ENCODE measurements at places on chromosomes 2 and 18.

DNA sequence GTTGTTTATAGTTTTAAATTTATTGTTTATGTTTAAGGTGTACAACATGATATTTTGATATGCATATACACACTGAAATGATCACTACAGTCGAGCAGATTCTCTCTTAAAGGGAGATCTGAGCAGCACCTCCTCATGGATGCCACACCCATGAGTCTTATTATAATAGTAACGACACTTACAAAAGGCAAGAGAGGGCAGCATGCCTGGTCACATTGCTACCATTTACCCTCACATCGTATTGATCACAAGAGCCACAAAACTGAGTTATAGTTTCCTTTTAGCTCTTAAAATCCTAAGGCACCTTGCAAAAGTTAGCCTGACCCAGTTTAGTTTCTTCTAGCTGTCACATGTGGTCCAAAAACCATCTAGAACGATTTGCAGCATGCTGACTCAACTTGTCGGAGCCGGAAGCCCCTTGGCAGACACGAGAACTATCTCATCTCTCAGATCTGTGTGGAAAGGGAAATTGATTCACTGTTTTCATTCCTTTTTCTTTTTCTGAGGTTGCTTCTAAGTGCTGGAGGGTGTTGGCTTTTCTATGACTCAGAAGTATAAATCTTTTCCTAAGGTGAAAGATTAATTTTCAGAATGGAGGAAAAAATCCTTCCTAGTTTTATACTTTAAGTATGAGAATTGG, 85.3 kb downstream of the CDC42EP3 start:
- DNase-seq: peak; percentile 78

DNA sequence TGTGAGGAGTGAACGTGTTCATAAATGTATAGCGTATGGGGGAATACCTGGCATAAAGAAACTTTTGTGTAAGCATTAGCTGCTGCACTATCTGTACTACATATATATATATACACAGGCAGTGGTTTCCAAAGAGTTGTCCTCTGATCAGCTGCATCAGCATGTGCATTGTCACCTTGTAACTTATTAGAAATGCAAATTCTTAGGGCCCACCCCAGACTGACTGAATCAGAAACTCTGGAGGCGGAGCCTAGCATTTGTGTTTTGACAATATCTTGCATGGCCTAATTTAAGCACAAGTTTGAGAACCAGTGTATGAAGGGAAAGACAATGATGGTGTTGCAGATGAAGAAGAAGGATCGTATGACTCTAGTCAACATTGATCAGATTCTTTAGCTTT, 299.5 kb downstream of the CCDC102B start:
- no peak for DNase-seq

DNA sequence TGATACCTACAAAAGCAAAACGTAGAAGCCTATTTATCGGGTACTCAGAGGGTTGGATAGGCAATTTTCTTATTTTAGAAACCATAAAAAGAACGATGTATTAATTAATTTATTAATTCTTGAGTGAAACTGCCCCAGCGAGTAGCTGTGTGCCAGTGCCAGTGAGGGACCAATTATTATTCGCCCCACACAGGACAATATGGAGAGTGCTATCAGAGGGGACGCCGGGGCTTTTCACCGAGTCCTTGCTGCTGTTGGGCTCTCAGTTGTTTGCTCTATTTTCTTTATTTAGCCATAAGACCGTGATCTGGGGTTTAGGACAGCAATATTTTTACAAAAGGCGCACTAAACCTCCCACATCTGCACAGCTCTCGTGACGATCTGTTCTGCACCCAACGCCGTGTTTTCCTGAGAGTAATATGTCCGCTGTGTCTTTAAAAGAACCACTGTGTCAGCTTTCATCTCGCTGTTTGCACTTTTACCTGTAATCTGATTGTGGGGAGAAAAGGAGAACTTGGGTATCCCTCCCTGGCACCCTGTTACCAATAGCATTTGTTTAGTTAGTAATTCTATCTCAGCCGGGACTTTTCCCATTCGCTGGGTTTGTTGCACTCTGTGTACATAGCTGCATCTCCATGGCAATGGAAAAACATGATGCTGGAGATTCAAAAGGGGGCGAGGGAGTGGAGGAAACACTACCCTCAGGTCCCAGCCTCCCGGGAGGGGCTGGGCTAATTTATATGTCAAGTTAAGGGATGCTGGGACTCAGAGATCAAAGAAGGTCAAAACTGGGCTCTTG, 30.1 kb upstream of the ZNF516 start:
- DNase-seq: no peak

GRCh38 chr2:233252227-233252626, 754 bp downstream of the ATG16L1 start:
- no peak for DNase-seq

DNA sequence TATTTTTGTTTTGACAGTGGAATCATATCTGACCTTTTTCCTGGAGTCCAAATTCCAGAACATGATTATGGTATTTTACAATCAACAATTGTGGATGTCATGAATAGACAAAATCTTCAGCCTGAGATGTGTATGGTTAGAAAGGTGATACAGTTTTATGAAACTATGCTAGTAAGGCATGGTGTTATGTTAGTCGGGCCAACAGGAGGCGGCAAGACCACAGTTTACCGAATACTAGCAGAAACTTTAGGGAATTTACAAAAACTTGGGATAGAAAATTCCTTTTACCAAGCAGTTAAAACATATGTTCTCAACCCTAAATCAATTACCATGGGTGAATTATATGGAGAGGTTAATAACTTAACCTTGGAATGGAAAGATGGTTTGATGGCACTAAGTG, 137.0 kb downstream of the DNAH6 start:
- no peak for DNase-seq

GRCh38 chr2:96409820-96410164, 74.2 kb downstream of the NCAPH start:
- DNase-seq: peak; percentile 83

Measured in lower leg skin (tissue), 4 donors.